H9 (cell line): ENCODE measurements at places on chromosomes 4 and X. TPM values are rescaled to one million over a fixed set of nuclear protein-coding genes. Genes with fewer than 3 reads are reported as not detected.
A peak's percentile ranks its signal among the peaks of the same experiment; 100 is the strongest.

DNA sequence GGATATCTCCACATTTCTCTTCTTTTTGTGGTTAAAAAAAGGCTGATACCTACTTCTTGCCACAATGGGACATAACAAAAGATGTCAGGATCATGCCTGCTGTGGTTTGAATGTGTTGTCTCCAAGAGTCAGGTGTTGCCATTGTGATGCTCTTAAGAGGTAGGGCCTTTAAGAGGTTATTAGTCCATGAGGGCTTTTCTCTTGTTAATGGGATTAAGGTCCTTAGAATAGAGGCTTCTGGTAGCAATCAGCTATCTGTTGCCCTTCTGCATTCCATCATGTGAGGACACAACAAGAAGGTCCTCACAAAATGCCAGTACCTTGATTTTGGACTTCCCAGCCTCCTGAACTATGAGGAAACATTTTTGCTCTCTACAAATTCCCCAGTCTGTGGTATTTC lies 191.4 kb downstream of the GBA3 start:
- H3K4me3 ChIP-seq, result no peak overlapping the region
- H3K27me3 ChIP-seq, result no peaks in the 10 kb centered on the region
- H3K27ac ChIP-seq, result no peak overlapping the region
- H3K36me3 ChIP-seq, result peaks cover 37% of the 10 kb centered on the region
- no peaks in the 10 kb centered on the region for H3K4me1 ChIP-seq

The MAGEB10 gene
- not detected in 2 replicates for total RNA-seq

DNA sequence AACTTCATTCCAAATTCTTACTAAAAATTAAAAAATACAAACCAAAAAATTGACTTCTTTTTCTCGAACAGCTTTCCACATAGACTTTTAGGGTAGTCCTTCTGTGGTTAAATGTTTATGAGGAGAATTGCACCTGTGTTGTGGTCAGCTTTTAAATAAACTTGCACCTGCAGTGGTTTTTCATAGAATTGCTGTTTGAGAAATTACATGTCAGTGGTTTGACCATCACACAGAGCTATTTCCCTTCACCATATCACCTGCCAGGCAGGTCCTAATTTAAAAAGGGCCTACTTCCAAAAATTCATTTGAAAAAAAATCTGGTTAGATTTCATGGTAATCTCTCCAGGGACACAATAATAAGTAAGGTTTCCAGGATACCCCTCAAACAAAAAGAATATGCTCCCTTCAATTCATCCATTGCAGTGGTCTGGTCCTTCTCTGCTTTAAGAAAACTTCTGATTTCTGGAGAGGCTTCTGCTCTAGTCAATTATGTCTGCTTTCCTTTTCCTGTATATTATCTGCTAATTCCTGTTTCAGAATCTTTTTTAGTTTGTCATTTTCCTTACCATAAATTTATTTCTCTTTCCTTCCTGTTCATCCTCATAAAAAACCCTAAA lies 9.8 kb upstream of the UTP3 start:
- no peaks in the 10 kb centered on the region for H3K27me3 ChIP-seq
- no peaks in the 10 kb centered on the region for H3K36me3 ChIP-seq
- DNase-seq, result no peak
- no peak overlapping the region for H3K27ac ChIP-seq
- H3K4me1 ChIP-seq, result no peaks in the 10 kb centered on the region

- DNase-seq, result peak; percentile 41
- no peaks in the 10 kb centered on the region for H3K27me3 ChIP-seq
- peaks cover 35% of the 10 kb centered on the region for H3K36me3 ChIP-seq
- H3K4me3 ChIP-seq, result peak overlapping the region; percentile 87
Observed at GRCh38 chrX:101550751-101551379, 518 bp downstream of the ARMCX1 start.
